ENCODE measurements at places on chromosomes 3 and 15. TPM values are rescaled to one million over a fixed set of nuclear protein-coding genes. Genes with fewer than 3 reads are reported as not detected.

Gene SCAP
- 21.2 TPM for total RNA-seq

Gene TM4SF4
- 39.0 TPM for total RNA-seq

Gene SENP8
- 1.8 TPM for total RNA-seq

Gene ACP3
- not detected for total RNA-seq

Gene EPHB3
- total RNA-seq: 0.50 TPM

Gene RBP2
- total RNA-seq: not detected

Gene NR2C2
- total RNA-seq: 20.6 TPM

Gene C3orf49
- total RNA-seq: not detected

Gene CPA3
- total RNA-seq: not detected

Gene TGM4
- 0.03 TPM for total RNA-seq

Gene CLRN1
- total RNA-seq: not detected

Gene AADACL2
- total RNA-seq: not detected

Gene SAXO2
- total RNA-seq: 3.2 TPM

Gene AHSG
- not detected for total RNA-seq

Gene PIGB
- total RNA-seq: 13.9 TPM

Gene COL6A6
- not detected for total RNA-seq

Gene NDUFB5
- total RNA-seq: 52.3 TPM

Gene CX3CR1
- not detected for total RNA-seq

Gene CYP1A1
- 1.6 TPM for total RNA-seq

Gene BRPF1
- 20.8 TPM for total RNA-seq

Gene FBXL22
- total RNA-seq: 0.18 TPM

Gene ADAMTS9
- 0.92 TPM for total RNA-seq

Gene RAD54L2
- 3.5 TPM for total RNA-seq

Gene ZIC4
- not detected for total RNA-seq

Gene CLEC3B
- not detected for total RNA-seq

Gene SAMMSON
- not detected for total RNA-seq

Gene DCLK3
- 0.01 TPM for total RNA-seq

Gene GMPPB
- total RNA-seq: 22.0 TPM

Gene FBXW12
- not detected for total RNA-seq

Gene MAGEL2
- not detected for total RNA-seq

Gene ARPP21
- 0.08 TPM for total RNA-seq

Gene SMAD6
- 23.1 TPM for total RNA-seq

Gene NLGN1
- not detected for total RNA-seq

Gene TP63
- total RNA-seq: 0.37 TPM

Gene GRK7
- total RNA-seq: not detected

Gene SERINC4
- 0.08 TPM for total RNA-seq

Gene CPNE9
- 0.14 TPM for total RNA-seq

Gene GOLGA8G
- not detected for total RNA-seq

Gene ZNF501
- total RNA-seq: not detected

Measured in A549 treated with CORT108297 at 1 μM for 4 hours (cell line).